ENCODE measurements at places on chromosomes 2 and 18.

DNA sequence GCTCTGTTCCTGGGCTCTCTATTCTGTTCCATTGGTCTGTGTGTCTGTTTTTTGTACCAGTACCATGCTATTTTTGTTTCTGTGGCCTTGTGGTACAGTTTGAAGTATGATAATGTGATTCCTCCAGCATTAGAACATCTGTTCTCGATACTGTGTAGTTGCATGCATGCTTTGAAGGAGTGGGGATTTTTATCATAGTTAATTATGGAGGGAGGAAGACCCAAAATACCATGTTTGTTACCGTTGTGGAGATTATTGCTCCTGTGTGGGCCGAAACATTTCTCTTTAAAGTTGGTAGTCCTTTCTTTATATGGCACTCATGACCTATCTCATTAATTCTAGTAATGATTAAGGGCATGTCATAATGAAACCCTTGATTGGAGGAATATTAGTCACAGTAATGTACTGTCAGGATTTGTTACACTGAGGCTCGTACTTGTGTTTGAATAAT is 87.6 kb downstream of the TTC27 start:
- DNase-seq: no peak

DNA sequence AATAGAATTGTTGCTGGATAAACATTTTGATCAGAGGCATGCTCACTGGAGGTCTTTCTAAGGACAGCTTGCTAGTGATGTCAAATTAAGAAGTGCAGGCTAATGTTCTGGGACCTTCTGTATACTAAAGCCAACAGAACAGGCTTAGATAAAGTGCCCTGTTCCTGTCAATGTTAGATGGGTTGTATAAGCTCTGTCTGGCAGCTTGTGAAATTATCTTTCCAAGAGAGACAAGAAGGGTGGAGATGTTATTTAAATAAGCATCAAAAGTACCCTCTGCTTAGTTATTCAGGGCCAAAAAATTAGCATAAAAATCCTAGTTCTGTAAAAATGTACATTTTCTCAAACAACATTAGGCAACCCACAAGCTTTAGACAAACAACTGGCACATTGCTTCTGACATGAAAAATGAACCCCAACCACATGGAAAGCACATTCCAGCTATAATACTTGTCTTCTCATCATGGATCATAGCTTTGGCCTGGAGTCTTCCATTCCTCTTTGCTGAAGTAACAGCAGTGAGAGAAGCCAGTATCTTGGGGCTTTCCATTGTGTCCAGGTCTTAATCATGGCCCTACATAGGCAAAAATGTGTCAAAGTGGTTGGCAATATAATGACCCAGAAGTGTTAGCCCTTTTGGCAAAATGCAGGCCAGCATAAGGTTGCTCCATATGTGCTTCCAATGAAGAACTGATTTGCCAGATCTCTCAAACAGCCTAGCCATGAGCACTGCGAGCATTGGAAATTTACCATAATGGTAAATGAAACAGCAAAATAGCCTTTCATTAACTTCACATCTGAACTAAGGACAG is 478.1 kb upstream of the ZNF804A start:
- no peak for DNase-seq

DNA sequence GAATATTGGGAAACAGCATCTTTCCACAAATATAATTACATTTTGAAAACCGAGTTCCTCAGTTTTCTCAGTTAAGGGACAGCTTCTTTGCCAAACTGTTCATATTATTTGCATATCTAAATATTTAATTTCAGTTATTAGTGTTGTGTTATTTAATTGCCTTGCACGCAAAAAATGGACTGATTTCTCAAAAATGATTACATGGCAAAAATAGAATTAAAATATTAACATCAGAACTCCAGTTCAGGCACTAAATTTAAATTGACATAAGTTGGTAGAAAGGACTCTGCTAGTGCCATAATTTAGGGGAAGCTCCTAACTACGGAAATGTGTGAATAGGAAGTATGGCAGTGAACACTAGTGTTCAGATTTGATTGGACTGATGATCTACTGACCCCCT is 209.6 kb downstream of the PARD3B start:
- DNase-seq: no peak

DNA sequence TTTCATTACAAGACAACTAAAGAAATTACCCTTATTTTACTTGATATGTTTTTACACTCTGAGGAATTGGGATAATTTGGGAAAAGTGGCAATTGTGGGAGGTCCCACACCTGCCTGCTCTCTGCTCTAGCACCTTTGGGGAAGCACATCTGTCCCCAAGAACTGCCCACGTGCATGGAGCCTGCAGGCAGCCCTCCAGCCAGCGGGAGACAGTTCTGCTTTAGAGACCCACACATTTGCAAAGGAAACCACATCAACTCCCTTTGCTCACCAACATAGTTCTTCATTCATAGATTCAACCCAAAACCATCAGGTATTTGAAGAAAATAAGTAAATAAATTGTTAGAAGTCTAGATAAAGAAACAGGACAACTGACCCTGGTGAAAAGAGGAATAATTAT is 239.9 kb upstream of the ID2 start:
- no peak for DNase-seq

GRCh38 chr2:200300638-200301314 is 5.7 kb upstream of the SPATS2L start:
- peak; percentile 92 for DNase-seq

GRCh38 chr2:20027705-20028434 is 15.4 kb upstream of the MATN3 start:
- DNase-seq: no peak

- DNase-seq: no peak
Measured at GRCh38 chr2:25184254-25184653, 15.9 kb upstream of the POMC start.

- DNase-seq: no peak
Measured at GRCh38 chr2:7849027-7849426, 832.8 kb upstream of the ID2 start.

DNA sequence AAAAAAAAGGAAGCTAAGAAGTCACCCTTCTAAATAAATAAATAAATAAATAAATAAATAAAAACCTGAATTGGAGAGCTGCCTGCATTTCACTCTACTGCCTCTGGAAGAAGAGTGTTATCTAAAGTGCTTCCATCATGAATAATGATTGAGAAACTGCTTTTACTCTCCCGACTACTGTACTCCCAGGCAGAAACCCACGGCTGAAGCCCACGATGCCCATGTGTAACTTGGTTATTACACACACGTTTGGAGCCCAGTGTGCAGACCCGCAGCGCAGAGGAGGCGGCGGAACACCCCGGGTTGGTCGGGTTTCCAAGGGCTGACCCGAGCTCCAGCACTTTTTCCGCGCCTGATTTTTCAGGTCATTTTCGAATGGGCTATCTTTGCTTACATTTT is 697 bp upstream of the SPATS2L start:
- peak; percentile 55 for DNase-seq

DNA sequence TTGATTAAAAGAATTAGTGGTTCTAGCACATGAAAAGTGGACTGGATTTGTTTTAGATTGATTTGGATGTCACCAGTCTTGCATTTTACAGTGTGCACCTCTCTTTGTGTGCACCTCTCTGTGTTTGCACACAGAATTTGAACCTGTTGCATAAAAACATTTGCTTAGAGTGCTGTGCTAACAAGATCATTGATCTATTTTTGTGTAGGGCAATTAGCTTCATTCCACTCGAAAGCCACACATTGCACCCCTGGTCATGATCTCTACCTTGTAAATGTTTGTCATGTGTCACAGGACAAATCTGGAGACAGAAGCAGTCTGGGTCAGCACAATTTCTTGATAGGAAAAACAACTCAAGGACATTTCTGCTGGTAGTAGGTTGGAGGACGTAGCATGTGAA is 258.7 kb upstream of the LINC00305 start:
- no peak for DNase-seq

- peak; percentile 88 for DNase-seq
Measured at GRCh38 chr2:164620873-164621763, at the start of gene GRB14. Gene GRB14, minus strand, starts transcription at chr2:164621482. Its CDS starts 173 bp downstream, at chr2:164621309.

DNA sequence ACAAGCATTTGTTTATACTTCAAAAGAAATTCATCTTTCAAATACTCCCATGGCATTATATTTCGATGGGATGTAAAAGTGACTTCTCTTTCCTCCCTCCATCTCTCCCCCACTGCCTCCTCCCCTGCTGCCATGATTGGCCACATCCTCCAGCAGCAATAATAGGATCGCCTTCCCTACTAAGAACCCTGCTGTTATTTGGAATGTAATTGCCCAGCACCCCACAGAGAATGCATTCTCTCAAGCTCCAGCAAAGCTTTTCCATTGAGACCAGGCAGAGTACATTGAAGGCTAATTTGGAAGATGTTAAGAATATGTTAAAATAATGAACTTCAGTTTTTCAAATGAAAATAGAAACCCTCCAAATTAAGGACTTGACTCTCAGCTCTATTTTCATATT is 375.4 kb upstream of the ACVR2A start:
- DNase-seq: no peak

DNA sequence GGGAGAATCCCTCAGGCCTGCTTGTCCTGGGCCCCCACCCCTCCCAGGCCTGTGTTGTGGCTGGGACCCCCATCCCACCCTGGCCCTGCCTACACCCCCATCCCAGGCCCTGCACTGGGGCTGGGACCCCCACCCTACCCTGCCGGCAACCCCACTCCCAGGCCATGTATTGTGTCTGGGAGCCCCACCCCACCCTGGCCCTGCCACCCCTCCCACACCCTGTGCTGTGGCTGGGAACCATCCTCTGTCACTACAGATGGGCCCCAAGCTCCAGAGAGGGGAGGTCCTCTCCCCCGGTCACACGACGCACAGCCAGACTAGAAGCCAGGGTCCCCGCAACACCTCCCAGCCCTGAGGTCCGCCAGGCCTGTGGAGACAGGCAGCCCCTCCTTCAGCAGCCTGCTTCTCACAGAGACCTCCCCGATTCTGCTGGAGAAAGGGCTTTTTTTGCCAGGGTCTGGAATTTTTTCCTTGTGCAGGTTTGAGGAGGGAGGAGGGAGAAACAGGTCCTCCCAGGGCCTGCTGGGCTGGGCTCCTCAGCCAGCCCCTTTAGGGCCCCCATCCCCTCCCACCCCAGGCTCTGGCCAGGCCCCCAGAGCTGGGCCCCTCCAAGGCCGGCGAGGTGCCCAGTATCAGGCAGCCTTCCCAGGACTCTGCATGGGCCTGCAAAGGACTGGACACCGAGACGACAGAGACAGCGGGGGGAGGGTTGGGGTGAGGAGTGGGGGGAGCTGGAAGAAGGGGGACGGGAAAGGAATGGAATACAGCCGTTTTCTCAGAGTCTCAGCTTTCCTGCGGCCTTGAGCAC is 28.0 kb downstream of the KIF1A start:
- DNase-seq: no peak
